CD4-positive, alpha-beta T cell (primary cell): ENCODE measurements at places on chromosomes 1 and 21.

DNA sequence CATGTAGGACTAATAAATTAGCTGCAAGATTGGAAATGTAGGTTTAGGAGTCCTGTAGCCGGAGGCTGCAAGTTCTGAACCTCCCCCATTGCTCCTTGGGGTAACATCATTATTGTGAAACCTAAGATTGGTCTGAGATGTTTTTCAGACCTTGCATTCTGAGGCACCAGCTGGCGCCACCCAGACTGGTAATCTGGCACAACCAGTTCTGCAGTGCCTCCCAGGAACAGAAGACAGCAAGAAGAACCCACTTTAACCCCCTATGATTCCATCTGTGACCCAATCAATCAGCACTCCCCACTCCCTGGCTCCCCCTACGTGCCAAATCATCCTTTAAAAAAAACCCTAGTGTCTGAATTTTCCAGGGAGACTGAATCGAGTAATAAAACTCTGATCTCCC lies 11.6 kb upstream of the DNAJC6 start:
- no peak for DNase-seq
- H3K4me1 ChIP-seq, result no peaks in the 10 kb centered on the region
- no peak overlapping the region for H3K4me3 ChIP-seq
- no peaks in the 10 kb centered on the region for H3K36me3 ChIP-seq
- H3K27me3 ChIP-seq, result no peaks in the 10 kb centered on the region

GRCh38 chr1:60936163-60936562 lies 146.2 kb upstream of the NFIA start:
- no peak overlapping the region for H3K27ac ChIP-seq
- H3K27me3 ChIP-seq, result no peaks in the 10 kb centered on the region
- H3K4me3 ChIP-seq, result no peak overlapping the region
- DNase-seq, result no peak

GRCh38 chr1:204989266-204990058 lies 53.5 kb upstream of the CNTN2 start:
- peaks cover 11% of the 10 kb centered on the region for H3K4me1 ChIP-seq
- DNase-seq, result peak; percentile 34
- H3K36me3 ChIP-seq, result no peaks in the 10 kb centered on the region
- H3K27ac ChIP-seq, result no peak overlapping the region
- no peaks in the 10 kb centered on the region for H3K27me3 ChIP-seq

GRCh38 chr1:53315456-53316423 lies 12.1 kb downstream of the LRP8 start:
- H3K4me1 ChIP-seq, result no peaks in the 10 kb centered on the region
- no peaks in the 10 kb centered on the region for H3K27me3 ChIP-seq
- DNase-seq, result no peak
- H3K27ac ChIP-seq, result no peak overlapping the region
- peaks cover 8% of the 10 kb centered on the region for H3K36me3 ChIP-seq
- no peak overlapping the region for H3K4me3 ChIP-seq

- no peak overlapping the region for H3K27ac ChIP-seq
- H3K4me3 ChIP-seq, result no peak overlapping the region
- no peaks in the 10 kb centered on the region for H3K4me1 ChIP-seq
- peaks cover 2% of the 10 kb centered on the region for H3K36me3 ChIP-seq
- no peak for DNase-seq
Measured at GRCh38 chr1:52237430-52237829, 95.5 kb downstream of the ZFYVE9 start.

GRCh38 chr21:35357041-35357780 lies 308.1 kb upstream of the RUNX1 start:
- H3K4me3 ChIP-seq, result no peak overlapping the region
- no peaks in the 10 kb centered on the region for H3K36me3 ChIP-seq
- no peaks in the 10 kb centered on the region for H3K27me3 ChIP-seq
- H3K4me1 ChIP-seq, result no peaks in the 10 kb centered on the region
- H3K27ac ChIP-seq, result no peak overlapping the region

- no peak overlapping the region for H3K4me3 ChIP-seq
- DNase-seq, result no peak
- peaks cover 12% of the 10 kb centered on the region for H3K4me1 ChIP-seq
Measured at GRCh38 chr1:86905875-86906274, 8.1 kb downstream of the SELENOF start.

- no peak overlapping the region for H3K27ac ChIP-seq
- peaks cover 30% of the 10 kb centered on the region for H3K36me3 ChIP-seq
- DNase-seq, result peak; percentile 11
Measured at GRCh38 chr21:46217511-46218196, 10.9 kb downstream of the LSS start.
